ENCODE measurements at places on chromosomes 16 and 17.
A peak's percentile ranks its signal among the peaks of the same experiment; 100 is the strongest.

DNA sequence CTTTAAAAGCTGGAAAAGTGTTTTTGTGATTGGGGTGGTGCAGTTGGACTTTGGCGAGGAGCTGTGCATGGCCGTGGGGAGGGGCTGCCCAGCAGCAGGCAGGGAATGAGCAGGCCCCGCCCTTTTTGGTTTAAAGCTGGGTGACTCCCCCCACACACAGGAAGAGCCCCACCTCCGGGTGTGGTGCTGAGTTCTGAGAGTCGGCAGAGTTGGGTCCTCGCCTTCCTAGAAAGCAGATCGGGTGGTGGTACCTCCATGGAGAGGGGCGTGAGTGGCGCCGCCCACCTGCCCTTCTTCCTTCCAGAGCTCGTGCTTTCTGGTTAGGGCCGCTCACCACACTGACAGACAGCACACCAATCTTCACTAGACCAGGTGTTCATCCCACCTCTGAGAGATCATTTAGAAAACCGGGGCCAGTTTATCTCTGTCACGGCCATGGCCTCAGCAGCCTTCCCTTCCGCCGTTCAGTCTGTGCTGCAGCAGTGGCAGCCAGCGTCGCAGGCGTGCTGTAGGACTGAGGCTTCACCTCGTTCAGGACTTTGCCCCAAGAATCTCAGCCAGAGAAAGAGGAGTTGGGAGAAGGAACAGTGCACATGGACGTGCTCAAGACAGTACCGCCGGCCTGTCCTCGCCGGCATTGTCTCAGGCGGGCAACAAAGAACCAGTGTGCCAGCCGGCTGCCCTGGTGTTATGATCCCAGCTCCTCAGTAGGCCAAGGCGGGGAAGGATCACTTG, 144.0 kb upstream of the CHMP6 start:
- no peak for DNase-seq

GRCh38 chr17:19248928-19249574, 11.9 kb downstream of the EPN2 start:
- DNase-seq: peak; percentile 88

- no peak for DNase-seq
Observed at GRCh38 chr17:76200354-76200753, 39.9 kb downstream of the RNF157 start.

GRCh38 chr16:51407199-51407598, 256.1 kb upstream of the SALL1 start:
- no peak for DNase-seq

- no peak for DNase-seq
Observed at GRCh38 chr16:981695-982144, at the start of gene SOX8. Gene SOX8, plus strand, starts transcription at chr16:981770. Its CDS starts 153 bp downstream, at chr16:981923.

- no peak for DNase-seq
Observed at GRCh38 chr16:9039210-9039609, 52.2 kb upstream of the HAPSTR1 start.

- DNase-seq: peak; percentile 56
Observed at GRCh38 chr17:77433385-77434135, 292.8 kb downstream of the SEC14L1 start.

- DNase-seq: no peak
Observed at GRCh38 chr16:49022351-49022963, 259.2 kb downstream of the CBLN1 start.

DNA sequence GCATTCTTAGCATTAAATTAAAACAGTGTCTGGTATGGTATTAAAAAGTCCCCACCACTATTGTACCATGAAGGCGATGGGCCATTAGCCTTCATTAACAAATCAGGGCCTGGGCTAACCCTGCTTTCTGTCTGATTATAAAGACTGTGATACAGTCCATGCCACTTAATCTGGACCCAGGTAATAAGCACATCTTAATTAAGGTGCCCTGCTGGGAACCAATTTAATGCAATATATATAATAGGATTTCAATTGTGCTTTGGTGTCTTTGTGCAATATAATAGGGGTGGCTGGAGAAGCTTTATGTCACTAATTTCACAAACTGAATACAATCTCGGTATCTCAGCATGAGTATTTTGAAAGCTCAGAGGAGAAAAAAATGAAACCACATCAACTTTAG, 64.4 kb upstream of the CDH8 start:
- no peak for DNase-seq

DNA sequence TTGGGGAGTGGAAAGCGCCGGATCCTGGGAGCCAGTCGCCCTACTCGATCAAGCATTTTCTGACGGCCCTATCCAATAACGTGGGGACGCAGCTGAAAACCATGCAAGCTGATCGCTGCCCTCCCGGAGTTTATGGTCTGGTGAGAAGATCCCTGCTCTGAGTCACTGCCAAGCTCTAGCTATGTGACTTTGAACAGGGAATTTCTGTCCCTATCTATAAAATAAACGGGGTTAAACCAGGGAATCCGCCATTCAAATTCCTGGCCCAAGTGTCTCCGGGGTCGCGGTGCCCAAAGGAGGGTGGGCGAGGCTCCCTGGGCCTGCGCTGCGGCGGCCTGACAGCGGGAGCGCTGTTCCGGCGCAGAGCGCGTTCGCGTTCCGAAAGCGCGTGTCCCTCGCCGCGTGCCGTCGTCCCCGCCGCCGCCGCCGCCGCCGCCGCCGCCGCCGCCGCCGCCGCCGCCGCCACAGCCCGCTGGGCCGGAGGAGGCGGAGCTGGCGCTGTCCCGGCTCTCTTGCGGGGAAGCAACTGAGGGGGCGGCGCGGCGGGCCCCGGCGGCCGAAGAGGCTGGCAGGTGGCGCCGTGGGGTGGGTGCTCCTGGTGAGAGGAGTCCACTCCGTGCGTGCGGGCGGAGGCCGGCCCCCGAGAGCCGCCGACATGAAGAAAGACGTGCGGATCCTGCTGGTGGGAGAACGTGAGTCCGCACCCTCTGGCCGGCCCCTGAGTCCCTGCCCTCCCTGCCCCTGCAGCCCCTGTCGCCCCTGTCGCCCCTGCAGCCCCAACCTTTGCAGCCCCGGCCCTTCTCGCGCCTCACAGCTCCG, at the start of gene RHOT1:
Gene RHOT1, plus strand, starts transcription at position 465 of the 819 bp plus-strand sequence. Its CDS starts 191 bp downstream, at position 656.
- peak; percentile 85 for DNase-seq

GRCh38 chr16:86029131-86029741, 130.3 kb downstream of the IRF8 start:
- DNase-seq: peak; percentile 57
